ENCODE measurements at places on chromosomes 12 and 14.

DNA sequence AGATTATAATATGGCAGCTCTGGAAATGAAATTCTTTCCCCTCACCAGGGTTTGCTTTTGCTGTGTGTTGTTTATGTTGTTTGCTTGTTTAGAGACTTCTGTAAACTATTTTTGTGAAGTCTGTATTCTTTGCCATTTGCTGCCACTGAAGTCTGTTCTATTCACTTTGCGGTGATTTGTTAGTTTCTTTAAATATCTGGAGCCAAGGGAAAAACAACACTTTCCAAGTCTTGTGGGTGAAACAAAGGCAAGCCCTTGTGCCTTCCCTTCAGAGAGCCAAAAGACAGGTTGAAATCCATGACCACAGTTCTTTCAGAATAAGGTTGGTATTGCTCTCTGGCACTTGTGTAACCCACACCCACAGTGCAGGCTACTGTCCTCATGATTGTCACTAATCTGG lies 59.5 kb upstream of the RNU6-7 start:
- DNase-seq = no peak

- DNase-seq = no peak
Measured at GRCh38 chr12:17802657-17803641, 287.0 kb downstream of the RERGL start.

DNA sequence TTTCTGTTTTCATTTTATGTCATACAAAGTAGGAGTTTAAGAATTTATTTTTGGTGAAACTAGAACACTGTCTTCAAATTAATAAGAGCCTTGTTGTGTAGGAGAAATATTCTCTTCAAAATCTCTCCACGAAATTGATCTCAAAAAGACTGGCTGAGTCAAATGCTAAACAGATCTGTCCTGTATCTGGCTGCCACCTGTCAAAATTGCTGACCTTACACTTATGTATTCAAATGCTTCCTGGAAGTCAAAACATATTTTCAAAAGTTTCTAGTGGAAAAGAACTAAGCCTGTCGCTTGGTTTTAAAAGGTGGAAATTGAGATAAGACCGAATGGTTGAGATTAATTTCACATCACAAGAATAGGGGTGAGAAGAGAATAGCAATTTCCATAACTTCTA lies 121.4 kb downstream of the RGS6 start:
- no peak for DNase-seq

- DNase-seq = no peak
Measured at GRCh38 chr14:100212476-100213333, 26.2 kb upstream of the YY1 start.

- no peak for DNase-seq
Measured at GRCh38 chr14:50859296-50859624, 12.6 kb upstream of the ABHD12B start.

Data from right lung (tissue), 10 donors.